CD4-positive, alpha-beta T cell treated with Interleukin-10 for 1 hour (primary cell): ENCODE measurements at places on chromosomes 11 and 22.

DNA sequence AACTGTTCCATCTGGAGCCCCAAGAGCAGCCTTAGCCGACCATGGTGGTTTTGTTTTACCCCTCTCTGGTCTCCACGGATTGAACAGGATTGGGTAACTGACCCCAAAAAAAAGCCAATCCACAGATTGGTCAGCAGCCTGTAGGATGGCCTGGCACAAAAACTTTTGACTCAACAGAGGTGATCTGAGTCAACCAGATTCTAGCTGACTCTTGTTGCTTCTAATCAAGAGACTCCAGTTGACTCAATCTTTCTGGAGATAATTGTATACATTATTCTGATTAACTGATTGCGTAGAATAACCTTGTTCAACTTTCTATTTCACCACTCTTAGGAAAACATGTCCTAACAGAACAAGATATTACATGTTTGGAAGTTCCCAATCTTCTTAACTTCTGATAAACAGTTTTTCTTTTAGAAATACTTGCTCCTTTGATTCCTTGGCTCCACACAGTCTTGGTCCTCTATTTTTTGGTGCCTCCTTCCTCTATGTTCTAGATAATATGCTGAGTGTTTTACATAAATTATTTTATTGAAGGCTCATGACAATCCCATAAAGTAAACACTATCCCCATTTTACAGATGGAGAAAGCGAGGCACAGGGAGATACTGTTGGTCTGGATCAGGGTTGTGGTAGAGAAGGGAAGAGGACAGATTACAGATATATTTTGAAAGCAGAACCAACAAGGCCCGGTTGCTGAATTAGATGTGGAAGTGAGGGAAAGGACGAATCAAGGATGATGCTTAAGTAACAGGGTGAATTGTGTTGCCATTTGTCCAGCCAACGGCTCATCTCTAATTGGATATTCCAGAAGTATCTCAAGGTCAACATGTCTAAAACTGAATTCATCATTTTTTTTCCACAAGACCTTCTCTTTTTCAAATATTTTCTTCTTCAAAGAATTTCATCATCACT is 11.5 kb upstream of the ZC3H12C start:
- DNase-seq = no peak

GRCh38 chr11:128239306-128239705 is 348.1 kb downstream of the ETS1 start:
- no peak for DNase-seq

GRCh38 chr11:107769189-107769588 is 57.3 kb upstream of the SLN start:
- no peak for DNase-seq

DNA sequence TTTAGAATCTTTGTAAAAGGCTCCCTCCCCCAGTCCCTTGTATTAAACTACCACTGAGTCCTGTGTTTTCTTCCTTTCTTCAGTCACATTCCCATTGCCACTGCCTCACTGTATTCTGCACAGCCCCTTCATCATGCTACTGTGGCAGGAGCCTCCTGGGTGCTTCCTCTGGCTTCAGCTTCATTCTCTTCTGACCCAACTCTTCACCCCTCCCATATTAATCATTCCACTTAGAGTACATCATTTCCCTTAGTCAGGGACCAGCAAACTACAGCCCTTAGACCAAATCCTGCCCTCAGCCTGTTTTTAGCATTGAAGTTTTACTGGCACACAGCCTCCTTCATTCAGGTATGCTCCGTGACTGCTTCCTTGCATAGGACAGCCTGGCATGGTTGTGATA is 127.7 kb upstream of the MTNR1B start:
- no peak for DNase-seq

DNA sequence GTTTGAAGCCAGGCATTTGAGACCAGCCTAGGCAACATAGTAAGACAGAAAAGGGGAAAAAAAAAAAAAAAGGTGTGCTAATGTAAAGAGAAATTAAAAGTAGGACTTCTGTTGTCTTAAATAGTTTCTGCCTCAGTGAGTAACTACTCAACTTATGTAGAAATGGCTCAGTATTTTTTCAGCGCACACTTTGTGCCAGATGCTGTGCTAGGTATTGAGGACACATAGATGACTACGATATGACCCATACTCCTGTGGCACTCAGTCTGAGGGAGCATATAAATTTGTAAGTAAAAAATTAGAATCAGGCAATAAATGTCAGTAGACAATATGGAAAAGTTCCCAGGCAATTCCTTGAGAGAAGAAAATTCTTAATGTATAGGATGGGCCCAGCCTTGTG is 93.9 kb downstream of the YAP1 start:
- DNase-seq = no peak

GRCh38 chr11:57597916-57598830 is 688 bp downstream of the SERPING1 start:
- DNase-seq = no peak

- no peak for DNase-seq
Measured at GRCh38 chr11:31815711-31816467, 4.8 kb upstream of the PAX6 start.

- no peak for DNase-seq
Measured at GRCh38 chr11:64294774-64295173, 3.7 kb downstream of the KCNK4 start.

GRCh38 chr11:93288767-93289166 is 41.8 kb upstream of the DEUP1 start:
- no peak for DNase-seq

DNA sequence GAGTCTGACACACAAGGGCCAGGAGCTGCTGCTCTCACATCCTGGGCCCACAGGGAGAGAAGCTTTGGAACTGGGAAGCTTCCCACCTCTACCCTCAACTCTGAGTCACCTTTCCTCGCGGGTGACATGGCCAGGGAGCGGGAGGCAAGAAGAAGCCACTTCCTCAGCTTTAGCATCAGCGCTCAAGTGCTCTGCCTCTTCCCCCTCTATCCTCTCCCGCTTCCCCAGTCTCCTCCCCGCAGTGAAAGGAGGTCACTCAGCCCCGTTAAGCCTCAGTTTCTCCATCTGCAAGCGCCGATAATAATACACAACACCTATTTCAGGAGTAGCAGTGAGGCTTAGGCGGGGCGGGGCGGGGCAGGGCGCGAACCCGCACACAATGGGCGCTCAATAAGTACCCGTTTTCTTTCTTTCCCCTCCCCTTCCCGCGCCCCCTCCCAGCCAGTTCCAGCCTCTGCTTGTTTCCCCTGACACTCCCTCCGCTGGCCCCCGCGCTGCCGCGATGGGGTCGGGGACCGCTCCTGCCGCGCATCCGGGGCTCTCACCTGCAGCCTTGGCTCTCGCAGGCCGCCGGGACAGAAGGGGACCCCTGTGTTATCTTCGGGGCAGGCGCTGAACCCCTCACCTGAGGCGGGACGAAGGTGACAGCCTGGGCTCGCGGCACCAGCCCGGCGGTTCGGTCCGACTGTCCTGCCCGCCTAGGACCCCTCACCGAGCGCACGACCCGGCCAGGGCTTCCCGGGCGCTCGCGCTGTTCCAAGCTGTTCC is 892 bp downstream of the GDPD5 start:
- DNase-seq = peak; percentile 31

DNA sequence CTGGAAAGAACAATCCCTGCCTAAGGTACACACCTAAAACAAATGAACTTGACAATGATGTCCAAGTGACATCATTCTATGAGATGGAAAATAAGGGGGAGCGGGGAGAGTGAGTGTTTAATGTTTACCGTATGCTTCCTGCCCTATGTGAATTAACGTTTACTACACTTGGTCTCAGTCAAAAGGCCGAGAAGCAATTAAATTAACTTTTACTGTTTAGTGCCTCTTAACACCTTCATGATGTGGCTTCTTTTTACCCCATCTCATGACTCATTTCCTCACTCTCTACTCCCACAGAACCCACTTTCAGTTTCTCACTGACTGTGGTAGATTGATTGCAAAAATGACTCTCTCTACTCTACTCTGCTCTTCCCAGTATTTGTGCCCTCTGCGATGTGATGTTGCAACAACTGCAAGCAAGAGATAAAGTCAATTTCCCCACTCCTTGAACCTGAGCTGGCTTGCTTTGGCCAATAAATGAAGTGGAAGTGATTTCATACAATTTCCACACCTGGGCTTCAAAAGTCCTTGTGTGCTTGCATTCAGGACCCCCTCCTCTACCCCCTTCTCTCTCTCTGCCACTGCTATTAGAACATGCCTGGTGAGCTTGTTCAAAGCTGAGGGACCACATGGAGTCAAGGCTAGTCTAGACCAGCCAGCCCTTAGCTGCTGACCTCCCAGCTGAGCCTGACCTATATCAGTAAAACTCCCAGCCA is 11.6 kb upstream of the ALKBH3 start:
- peak; percentile 66 for DNase-seq

DNA sequence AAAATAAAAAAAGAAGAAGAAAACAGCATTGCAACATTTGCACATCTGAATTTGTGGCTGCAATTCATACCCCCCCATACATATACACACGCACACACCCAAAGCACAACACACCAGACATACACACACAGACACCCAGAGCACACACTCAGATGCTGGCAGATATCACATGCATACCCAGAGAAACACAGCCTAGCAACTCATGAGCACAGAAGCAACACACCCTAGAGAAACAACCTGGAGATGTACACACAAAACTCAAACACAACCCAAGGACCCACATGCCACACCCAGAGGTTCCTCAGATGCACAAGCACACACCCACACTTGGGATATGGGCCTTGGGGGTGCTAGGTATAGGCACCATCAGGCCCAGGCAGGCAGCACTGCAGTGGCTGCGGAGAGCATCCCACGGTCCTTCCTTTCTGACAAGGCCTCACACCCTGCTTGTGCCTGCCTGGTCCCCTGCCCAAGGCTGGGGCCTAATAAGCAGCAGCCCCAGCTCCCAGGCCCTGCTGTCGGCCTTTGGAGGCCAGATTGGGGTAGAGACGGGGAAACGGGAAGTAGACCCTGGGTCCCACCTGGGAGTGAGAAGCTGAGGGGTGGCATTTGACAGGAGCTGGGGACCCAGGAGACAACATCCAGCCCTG is 3.1 kb downstream of the CST6 start:
- DNase-seq = no peak

GRCh38 chr22:31995807-31996206 is 47.3 kb upstream of the SLC5A1 start:
- no peak for DNase-seq

GRCh38 chr22:46542011-46542985 is 4.9 kb upstream of the CELSR1 start:
- DNase-seq = peak; percentile 76

DNA sequence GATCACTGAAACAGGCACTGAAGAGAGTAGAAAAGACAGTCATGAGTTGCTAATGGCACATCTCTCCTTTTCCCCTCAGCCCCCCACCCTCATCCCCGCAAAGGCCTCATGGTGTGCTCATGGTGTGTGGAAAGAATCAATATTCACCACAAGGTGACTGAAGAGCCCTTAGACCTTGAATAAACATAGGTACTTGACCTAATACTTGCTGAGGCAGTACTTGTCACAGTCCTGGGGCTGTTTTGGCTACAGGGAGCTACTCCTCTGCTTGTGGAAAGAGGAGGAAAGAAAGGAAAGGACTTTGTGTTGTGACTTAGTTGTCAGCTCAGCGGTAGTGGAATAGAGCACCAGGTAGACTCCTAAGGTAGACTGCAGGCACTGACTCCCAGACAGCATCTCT is 537.8 kb upstream of the CCDC179 start:
- DNase-seq = no peak

DNA sequence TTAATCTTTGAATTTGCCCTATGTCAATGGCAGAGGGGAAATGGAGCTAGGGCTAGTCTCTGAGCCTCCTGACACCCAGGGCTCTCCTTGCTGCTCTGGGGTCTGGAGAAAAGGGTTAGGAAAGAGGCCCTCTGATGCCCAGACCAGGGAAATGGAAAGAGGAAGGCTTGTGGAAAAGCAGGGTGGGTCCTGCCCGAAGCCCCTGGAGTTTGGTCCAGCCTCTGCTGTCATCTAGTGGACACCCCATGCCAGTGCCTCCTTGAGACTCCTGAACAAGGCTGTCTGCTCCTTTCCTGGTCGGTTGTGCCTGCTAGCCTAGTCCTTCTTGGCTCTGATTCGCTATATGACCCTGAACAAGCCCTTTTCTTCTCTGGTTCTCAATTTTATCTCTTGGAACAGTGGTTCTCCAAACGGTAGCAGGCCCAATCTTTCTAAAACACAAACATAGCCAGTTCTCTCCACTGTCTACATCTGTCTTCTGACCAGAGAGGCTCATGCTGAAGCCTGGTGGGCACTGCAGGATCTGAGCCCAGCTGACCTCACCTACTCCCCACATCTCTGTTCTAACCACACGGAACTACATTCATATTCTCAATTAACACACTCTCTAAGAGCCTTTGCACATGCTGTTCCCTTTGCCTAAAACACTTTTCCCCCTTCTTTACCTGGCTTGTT is 8.8 kb upstream of the PLA2G3 start:
- DNase-seq = peak; percentile 32

DNA sequence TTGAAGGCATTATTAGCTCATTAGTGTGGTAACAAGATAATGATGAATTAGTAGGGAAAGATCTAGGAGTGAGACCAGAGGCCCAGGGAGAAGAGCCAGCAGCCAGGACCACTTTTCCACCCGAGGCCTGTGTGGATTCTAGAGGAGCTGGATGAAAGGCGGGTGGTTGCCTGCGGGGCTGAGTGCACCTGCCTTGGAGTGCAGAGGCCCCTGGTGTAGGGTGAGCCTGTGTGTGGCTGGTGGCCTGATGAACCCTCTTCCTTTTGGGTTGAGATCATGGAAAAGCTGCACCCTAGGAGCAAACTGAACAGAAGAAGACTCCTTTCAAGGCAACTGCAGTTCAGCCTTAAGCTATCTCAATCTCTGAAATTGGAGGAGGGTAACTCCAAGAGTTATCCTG is 5.9 kb upstream of the TP53AIP1 start:
- DNase-seq = no peak

DNA sequence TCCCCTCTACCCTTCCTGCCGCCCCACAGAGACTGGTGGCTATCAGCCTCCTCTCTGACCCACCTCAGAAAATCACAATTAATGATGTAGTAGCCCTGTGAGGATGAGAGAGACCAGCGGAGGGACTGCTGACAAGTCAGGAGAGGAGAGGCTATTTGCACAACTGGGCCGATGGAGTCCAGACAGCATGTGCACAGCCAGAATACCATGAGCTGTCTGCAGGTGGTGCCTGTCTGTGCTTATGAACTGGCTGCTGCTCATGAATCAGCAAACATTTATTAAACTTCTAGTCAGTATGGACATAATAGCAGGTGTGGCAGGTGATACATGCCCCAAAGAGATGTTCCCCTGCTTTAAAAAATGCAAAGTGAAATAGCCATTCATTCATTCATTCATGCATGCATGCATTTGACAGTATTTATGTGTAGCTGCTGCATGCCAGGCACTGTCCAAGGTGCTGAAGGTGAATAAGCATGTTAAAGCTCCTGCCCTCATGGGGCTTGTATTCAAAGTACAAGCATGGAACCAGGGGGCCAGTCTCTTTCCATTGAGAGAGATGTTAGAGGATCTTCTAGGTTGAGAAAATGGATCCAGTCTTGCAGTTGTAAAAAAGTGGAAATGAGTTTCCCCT is 141.3 kb downstream of the GRIK4 start:
- no peak for DNase-seq

- no peak for DNase-seq
Measured at GRCh38 chr11:70128435-70128906, 50.4 kb downstream of the ANO1 start.

DNA sequence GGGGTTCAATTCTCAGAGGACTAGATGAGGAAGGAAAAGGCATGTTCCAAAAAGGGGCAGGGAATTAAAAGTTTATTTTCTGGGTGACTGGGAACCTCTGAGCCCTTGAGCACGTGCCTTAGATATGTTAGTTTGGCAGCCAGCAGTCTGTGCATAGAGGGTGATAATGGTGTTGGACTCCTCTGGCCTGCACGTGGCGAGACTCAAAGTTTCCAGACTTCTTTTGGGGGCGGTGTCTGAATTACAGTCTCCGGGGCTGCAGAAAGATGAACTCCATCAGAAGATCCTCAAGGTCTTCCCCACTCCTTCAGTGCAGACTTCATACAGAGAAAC is 861 bp upstream of the ZNRF3 start:
- no peak for DNase-seq

GRCh38 chr22:40345815-40346184 is 500 bp upstream of the ADSL start:
- DNase-seq = peak; percentile 59
